Activated CD4-positive, CD25-positive, alpha-beta regulatory T cell (primary cell): ENCODE measurements at places on chromosomes 11 and 22.

DNA sequence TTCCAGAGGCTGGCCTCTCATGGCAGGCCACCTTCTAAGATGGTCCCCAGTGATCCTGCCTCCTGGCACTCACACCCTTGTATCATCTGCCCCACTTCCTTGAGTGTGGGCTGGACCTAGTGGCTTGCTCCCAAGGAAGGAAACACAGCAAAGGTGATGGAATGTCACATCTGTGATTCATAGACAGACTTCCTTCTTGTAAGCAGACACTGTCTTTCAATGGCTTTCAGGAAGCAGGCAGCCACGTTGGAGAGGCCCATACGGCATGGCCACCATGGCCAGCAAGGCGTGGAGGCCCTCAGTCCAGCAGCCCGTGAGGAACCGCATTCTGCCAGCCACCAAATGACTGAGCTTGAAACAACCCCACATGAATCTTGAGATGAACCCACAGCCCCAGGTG lies 11.3 kb downstream of the LMO1 start:
- DNase-seq = no peak

DNA sequence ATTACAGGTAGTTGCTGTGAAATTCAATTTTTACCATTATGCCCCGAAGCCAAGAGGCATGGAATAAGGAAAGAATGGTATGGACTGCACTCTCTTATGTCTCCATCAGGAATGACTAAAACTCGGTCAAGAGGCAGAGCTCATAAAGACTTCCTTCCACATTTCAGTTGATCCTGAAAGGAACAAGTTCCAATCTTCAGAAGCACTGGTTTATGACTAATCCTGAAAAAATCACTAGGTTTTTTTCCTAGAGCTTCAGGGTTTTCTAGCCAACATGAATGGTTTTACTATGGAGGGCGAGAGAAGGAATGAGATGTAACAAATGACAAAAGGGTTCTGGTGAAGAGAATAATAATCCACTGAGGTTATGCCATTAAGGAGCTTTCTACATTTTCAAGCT lies 832.2 kb downstream of the NTM start:
- no peak for DNase-seq

DNA sequence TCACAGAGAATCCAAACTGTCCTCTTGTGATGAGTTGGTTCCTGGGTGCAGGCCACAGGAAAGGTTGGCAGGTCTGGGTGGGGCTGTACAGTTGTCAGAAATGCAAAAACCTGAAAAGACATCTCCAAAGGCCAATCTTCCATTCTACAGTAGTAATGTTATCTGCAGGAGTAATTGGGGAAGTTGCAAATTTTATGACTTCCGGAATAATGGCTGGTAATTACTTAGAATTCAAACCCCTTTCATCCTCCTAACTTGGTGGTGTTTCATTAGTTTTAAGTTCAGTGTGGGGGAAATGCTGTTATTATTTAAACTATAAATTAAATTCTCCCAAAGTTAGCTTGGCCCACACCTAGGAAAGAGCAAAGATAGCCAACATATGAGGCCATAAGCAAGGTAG lies 64.7 kb upstream of the FAT3 start:
- DNase-seq = no peak

- no peak for DNase-seq
Measured at GRCh38 chr11:100647861-100648260, 39.2 kb upstream of the ARHGAP42 start.

DNA sequence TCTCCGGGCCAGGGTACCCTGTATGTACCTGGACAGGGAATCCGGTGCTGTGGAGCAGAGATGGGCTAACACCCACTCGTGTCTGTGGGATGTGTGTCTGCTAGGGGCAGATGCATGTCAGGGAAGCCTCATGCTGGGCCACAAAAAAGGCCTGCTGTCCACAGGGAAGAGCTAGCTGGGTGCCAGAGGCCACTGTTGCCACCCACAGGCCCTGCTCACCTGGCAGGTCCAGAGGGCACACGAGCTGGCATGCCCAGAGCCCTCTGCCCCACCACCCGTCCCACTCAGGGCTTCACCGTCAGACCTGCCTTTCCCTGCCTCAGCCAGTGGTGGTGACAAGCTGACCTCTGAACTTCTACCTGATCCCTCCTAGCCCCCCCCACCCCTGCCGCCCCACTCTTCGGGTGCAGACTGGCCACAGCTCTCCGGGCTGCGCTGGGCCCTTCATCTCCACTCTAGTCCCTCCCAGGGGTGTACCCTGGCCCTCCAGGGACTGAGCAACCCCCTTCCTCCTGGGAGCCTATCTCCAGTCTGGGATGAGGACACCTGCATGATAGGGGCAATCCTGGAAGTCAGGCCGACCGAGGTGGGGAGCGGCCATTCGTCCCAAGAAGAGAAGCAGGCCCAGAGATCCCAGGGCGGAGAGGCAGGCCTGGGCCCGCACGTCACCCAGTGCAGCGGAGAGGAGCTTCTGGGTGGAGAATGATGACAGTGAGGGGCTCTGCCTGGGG lies 1.4 kb downstream of the SLC25A22 start:
- no peak for DNase-seq

GRCh38 chr22:40659166-40659565 lies 20.1 kb upstream of the MCHR1 start:
- no peak for DNase-seq

- no peak for DNase-seq
Measured at GRCh38 chr22:29380856-29381255, 7.5 kb downstream of the AP1B1 start.

- no peak for DNase-seq
Measured at GRCh38 chr11:115869780-115870431, 365.7 kb upstream of the CADM1 start.

DNA sequence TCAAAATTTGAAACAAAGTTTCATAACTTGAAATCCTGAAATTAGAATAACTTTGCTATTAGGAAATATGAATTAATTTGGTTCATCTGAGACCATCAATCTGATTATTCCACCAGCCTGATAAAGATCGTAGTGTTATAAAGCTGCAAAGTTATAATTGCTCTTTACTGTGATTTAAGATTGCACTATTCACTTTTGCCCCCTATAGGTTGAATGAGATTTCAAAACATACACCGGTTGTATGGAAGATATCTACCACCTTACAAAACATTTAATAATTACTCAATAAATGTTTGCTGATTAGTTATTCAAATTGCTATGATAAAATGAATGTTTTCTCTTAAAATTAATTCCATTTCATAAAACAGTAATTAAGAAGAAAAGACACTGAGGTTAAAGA lies 26.1 kb downstream of the APIP start:
- no peak for DNase-seq

DNA sequence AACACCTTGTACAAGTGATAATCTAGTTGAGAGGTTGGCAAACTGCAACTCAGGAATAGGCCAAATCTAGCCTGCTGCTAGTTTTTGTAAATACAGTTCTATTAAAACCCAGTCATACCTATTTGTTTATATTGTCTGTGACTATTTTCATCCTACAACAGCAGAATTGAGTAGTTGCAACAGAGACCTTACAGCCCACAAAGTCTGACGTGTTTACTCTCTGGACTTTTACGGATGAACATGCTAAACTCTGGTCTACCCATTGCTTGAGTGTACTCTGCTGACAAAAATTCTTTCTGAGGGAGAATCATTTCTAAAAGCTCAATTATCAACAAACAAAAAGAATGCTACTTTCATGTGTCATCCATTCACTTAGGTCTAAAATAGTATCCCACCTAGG lies 287.0 kb downstream of the DYNC2H1 start:
- DNase-seq = no peak

GRCh38 chr11:3824714-3825472 lies 15.9 kb downstream of the RHOG start:
- peak; percentile 66 for DNase-seq

DNA sequence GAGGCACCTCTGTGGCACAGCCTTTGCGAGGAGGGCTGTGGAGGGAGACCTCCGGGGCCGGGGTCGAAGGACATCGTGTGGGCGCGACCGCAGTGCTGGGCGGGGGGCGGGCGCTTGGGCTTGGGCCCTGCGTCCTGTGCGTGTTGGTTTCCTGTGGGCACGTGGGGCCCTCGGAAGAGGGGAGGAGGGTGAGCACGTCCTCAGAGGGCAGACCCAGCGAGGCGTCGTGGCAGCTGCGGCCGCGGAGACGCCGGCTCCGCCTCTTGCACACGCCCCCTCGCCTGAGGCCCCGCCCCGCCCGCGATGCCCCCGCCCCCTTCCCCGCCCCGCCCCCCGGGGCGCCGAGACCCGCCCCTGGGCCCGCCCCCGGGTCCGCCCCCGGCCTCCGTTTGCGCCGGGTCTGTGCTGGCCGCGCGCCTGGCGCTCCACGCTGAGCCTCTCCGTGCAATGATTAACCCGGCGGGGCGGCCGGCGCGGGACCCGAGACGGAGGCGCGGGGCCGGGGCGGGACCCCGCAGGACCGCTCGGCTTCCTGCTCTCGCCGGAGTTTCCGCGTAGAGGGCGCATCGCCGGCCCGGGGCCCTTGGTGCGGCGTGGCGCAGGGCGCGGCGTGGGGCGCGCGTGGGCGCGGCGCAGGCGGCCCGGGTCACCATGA lies at the start of gene PRR5:
Gene PRR5, plus strand, starts transcription at position 381 of the 655 bp plus-strand sequence. Its CDS starts 271 bp downstream, at position 652.
- peak; percentile 81 for DNase-seq

DNA sequence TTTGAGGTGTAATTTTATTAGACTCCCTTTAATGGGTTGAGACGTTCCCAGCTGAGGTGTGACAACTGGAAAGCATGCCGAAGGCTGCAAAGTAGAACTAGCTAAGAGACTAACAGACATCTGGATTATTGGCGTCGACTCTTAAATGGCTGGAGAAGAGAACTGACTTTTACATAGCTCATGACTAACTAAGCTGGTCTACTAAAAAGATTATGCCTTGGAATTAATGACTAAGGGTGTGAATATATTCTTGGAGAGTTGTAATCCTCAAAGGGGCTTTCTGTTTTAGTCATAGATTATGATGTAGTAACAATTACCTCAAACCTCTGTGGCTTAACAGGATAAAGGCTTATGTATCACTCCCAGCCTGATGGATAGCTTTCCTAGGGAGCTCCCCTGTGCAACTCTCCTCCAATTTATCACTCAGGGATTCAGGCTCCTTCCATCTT lies 39.5 kb upstream of the SLC5A12 start:
- DNase-seq = no peak

- peak; percentile 82 for DNase-seq
Measured at GRCh38 chr22:20507253-20508066, at the start of gene MED15. MED15 (plus strand) TSS chr22:20507610; CDS start chr22:20507679, 69 bp downstream.

GRCh38 chr22:27669798-27670599 lies 131.6 kb downstream of the MN1 start:
- DNase-seq = no peak

- no peak for DNase-seq
Measured at GRCh38 chr11:127042445-127042844, 41.9 kb upstream of the KIRREL3 start.

GRCh38 chr11:38667359-38667758 lies 2069.3 kb upstream of the RAG2 start:
- no peak for DNase-seq

GRCh38 chr22:23054531-23055257 lies 15.6 kb upstream of the GNAZ start:
- no peak for DNase-seq

GRCh38 chr11:76248210-76248609 lies 41.9 kb upstream of the WNT11 start:
- no peak for DNase-seq

DNA sequence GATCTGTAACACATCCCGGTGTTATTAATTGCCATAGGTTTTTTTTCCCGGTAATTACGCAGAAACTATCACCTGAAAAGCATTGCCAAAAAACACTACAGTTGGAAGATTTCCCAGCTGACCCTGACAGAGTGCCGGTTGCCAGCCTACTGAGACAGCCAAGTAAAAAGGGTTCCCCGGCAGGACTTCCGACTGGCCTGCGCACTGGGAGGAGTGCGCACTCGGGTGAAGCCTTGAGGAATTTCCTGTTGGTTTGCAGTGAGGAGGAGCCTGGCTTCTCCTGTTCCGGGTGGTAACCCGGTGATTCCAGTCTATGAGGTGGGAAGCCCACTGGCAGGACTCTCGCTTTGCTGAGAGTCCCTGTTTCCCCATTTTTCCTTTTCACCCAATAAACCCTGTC lies 52.1 kb downstream of the CNTF start:
- DNase-seq = no peak

DNA sequence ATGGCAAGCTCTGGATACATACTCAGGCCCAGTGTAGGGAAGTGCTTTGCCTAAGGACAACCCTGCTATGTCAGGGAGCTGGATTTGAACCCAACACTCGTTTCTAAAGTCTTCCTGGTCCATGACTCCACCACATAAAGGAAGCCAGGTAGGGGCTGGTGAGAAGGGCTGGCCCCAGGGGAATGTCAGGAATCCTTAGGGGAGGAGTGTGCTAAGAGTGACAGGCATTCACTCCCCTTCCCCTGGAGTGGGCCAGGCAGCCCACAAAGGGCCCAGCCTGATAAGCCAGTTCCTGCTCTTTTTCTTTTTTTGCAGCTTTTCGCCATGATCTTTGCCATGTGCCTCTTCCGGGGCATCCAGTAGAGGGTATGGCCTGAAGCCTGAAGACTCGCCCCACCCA lies 21.9 kb downstream of the TP53I11 start:
- no peak for DNase-seq

DNA sequence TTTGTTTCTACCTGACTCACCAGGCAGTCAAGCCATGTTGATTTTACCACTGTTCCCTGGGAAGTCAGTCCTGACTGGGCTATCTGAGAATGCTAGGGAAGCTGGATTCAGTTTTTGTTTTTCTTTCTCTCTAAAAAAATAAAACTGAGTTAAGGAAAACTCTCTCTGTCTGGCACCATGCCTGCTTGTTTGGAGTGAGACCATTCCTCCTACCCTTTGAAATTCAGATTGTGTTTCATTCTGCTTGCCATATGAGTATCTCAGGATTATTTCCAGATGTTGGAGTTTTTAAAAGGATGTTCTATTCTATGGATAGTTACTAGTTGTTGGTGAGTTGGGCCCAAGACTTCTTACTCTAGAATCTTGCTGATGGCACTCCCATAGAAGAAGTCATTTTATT lies 1917.0 kb downstream of the LRRC4C start:
- DNase-seq = no peak

DNA sequence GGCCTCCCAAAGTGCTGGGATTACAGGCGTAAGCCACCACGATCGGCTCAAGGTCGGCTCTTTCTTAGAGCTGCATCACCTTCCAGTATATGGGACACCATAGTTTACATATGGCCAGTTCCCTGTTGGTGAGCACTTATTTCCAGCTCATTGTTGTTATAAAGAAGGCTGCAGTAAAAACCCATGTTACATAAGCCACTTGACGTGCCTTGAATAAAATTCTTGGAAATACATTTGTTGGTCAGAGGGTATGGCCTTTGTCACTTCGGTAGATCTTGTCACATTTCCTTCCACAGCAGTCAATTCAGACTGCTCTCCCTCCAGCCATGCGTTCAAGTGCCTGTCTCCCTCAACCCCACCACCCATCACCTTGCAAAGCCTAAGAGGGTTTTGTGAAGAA lies 92.9 kb downstream of the PRR5L start:
- no peak for DNase-seq

GRCh38 chr11:66371627-66372415 lies at the start of gene SLC29A2:
SLC29A2 (minus strand) TSS chr11:66371760; CDS start chr11:66371591, 169 bp downstream.
- peak; percentile 56 for DNase-seq
